Skin of body (tissue), 3 donors: ENCODE measurements at places on chromosomes 5 and 9. TPM values are rescaled to one million over a fixed set of nuclear protein-coding genes. Genes with fewer than 3 reads are reported as not detected.

Gene CNTNAP3
- 4.2 TPM for total RNA-seq

Gene DPYSL3
- total RNA-seq: 71.4 TPM

Gene C9orf50
- not detected for total RNA-seq

Gene DOCK2
- total RNA-seq: 20.6 TPM

Gene PCAT7
- total RNA-seq: 0.10 TPM

Gene CDH6
- total RNA-seq: 6.9 TPM

Gene SARDH
- total RNA-seq: 2.6 TPM

Gene FAM169A
- 4.6 TPM for total RNA-seq

Gene ADRA1B
- total RNA-seq: 0.79 TPM

Gene ARHGEF37
- 11.0 TPM for total RNA-seq

Gene SUSD1
- total RNA-seq: 16.1 TPM

Gene DOCK8
- total RNA-seq: 12.1 TPM

Gene ANXA1
- total RNA-seq: 342 TPM

Gene NTNG2
- 1.6 TPM for total RNA-seq

Gene DBH
- total RNA-seq: under 0.01 TPM

Gene SIT1
- 0.30 TPM for total RNA-seq

Gene SHOC1
- 0.79 TPM for total RNA-seq

Gene PCDHGA4
- total RNA-seq: 2.9 TPM

Gene ALDOB
- total RNA-seq: not detected

Gene ADAMTSL2
- 1.5 TPM for total RNA-seq

Gene EDIL3
- total RNA-seq: 19.3 TPM

Gene FAT2
- 26.5 TPM for total RNA-seq

Gene LMX1B
- 1.2 TPM for total RNA-seq

Gene THG1L
- 17.6 TPM for total RNA-seq

Gene ELOVL7
- total RNA-seq: 12.9 TPM

Gene PCDHA1
- not detected for total RNA-seq

Gene RBM18
- total RNA-seq: 9.2 TPM

Gene UGCG
- total RNA-seq: 78.5 TPM

Gene ASPN
- total RNA-seq: 197 TPM

Gene SAXO1
- total RNA-seq: 0.10 TPM

Gene GLDC
- total RNA-seq: 1.3 TPM

Gene IL5
- not detected for total RNA-seq

Gene HAUS6
- total RNA-seq: 11.8 TPM

Gene SLIT3
- 42.4 TPM for total RNA-seq

Gene DNM1
- 58.4 TPM for total RNA-seq

Gene GDA
- 1.5 TPM for total RNA-seq

Gene LCN6
- total RNA-seq: not detected

Gene ZNF658
- 9.6 TPM for total RNA-seq

Gene ADAMTS16
- 3.1 TPM for total RNA-seq

Gene C5orf58
- not detected for total RNA-seq

Gene PRRC1
- total RNA-seq: 59.0 TPM

Gene NUTM2G
- not detected for total RNA-seq

Gene LRRC14B
- total RNA-seq: 0.79 TPM

Gene CCL19
- total RNA-seq: 0.39 TPM

Gene PCDHB3
- 2.7 TPM for total RNA-seq

Gene GFRA3
- total RNA-seq: 4.3 TPM

Gene SPATA31E1
- total RNA-seq: not detected
